Upper lobe of right lung (tissue), 1 donor: ENCODE measurements at places on chromosomes 5 and 9.

- DNase-seq: no peak
These were observed 315.0 kb upstream of the TLE4 start for GRCh38 chr9:79256691-79257213.

DNA sequence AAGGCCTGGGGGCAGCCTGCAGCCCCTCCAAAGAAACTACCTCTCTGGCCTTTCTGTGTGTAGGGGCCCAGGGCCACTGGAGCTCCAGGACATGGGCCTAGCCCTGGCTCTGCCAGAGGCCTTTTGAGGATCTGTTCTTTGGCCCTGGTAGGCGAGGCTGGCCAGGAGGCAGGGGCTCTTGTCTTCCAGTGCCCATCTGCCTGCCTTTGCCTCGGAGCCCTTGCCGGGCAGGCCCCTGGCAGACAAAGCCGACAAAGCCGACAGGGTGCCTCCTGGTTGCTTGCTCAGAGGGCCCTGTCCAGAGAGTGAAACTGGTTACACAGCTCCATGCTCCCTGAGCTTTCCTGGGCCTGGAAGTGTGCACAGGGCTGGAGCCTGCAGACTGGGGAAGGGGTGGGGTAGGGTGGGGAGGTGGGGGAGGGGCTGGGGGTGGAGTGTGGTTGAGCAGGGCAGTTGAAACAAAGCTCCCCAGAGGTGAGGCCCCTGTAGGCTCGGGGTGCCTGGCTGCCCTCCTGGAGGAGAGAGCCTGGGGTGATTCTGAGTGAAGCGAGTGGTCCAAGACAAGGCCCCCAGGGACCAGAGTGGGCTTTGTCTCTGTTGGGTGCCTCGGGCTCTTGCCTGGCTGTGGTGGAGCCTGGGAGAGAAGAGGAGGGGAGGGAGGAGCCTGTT, 29.3 kb downstream of the PTPA start:
- DNase-seq: peak; percentile 73

- DNase-seq: no peak
These were observed 178.7 kb downstream of the PPP2R2B start for GRCh38 chr5:146699664-146700418.

DNA sequence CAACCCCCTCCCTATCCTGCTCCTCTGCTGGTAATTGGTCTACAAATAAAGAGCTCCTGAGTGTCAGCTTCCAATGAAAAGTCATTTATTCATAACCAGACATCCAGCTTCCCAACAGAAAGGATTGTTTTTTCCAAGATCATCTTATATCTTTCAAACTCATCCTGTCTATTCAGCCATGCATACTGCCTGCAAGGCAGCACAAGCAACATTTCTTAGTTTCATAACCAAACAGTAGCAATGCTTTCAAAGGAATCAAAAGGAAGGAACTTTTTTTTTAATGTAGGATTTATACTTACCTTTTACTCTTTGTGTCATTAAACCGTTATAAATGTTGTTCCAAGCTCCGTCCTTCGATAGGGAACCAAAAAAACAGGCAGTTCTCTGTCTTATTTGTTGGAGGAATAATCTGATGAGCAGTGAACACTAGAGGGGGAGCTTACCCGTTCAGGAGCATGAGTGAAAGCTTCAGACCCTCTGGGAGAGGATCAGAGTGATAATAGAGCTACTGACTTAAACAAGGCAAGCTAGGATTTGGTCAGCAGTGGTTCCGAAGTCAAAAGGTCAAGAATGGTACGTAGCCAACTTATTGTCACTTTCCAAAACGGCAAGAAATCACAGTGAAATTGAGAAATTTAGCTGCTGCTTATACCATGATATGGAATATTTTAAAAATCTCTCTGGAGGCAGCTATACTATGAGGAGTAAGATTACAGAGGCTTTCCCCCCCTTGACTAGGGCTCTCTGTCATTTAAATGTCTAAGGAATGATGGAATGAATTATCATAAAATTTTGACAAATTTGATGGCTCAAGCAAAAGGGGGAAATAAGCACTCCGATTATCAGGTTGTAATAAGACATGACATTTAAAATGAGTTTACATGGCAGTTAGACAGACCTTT, 892.9 kb downstream of the NR2F1-AS1 start:
- no peak for DNase-seq

DNA sequence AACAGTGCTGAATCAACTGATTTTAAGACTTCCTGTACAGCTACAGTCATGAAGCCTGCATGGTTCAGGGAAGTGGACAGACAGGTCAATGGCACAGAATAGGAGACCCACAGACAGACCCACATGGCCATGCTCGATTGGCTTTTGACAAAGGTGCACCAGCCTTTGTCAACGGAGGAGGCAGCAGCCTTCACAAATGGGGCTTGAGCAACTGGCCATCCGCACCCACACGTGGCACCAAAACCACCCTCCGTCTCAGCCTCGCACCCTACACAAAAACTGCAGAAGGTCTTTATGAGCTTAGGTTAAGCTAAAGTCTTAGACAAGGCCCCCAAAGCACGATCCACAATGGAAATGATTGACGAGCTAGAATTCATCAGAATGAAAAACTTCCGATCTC, 59.5 kb upstream of the UBAC1 start:
- no peak for DNase-seq

- DNase-seq: no peak
These were observed 235.3 kb downstream of the GABRB2 start for GRCh38 chr5:161311146-161311708.

DNA sequence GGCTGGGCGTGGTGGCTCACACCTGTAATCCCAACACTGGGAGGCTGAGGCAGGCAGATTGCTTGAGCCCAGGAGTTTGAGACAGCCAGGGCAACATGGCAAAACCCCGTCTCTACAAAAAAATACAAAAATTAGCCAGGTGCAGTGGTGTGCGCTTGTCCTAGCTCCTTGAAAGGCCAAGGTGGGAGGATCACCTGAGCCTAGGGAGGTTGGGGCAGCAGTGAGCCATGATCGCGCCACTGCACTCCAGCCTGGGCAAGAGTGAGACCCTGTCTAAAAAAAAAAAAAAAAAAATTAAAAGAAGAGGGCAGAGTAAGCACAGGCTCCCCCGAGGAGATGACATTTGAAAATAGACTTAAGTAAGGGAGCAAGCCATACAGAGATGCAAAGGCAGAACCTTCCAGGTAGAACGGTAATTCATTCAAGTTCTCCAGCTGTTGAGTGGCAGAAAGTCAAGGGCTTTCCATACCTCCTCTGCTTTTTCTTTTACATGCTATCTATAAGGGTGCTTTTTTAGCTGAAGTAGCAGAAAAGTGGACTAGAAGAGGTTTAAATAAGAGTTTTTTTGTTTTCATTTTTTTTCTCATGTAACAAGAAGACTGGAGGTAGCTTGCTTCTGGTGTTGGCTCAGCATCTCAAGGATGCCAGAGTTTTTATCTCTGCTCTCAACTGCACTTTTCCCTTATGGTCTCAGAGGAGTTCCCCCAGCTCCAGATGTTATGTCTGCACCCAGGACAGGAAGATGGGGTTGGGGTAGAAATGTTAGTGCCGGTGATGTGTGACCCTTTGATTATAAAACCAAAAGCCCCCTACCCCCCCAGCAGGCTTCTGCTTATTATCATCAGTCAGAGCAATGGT, 40.8 kb downstream of the ERGIC1 start:
- DNase-seq: no peak

DNA sequence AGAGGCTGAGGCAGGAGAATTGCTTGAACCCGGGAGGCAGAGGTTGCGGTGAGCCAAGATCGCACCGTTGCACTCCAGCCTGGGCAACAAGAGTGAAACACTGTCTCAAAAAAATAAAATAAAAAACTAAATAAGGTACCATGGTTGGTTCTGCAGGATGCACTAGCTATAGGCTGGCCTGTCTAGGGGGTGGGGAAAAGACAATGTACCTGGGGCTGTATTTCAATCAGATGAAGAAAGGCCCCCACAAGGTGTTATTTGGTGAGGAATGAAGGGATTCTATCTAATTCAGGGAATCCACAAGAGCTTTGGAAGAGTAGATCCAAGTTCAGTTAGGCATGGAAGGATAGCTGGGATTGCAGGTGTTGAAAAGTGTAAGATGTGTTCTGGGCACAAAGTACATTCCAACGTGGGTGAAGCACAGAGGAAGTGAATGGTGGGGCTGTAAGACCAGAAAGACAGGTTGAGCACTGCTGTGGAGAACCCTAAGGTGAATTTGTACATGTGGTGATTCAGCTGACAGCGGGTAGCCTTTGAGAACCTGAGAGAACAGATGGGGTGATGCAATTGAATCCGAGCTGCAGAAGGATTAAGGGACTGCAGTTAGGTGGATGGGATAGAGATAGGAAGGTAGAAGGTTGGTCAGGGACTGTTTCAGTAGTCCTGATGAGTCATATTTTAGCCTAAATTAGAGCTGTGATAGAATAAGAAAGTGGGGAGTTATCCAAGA, 71.8 kb downstream of the CAST start:
- DNase-seq: no peak

- no peak for DNase-seq
These were observed 92.3 kb downstream of the ANKRD33B start for GRCh38 chr5:10655972-10656830.

DNA sequence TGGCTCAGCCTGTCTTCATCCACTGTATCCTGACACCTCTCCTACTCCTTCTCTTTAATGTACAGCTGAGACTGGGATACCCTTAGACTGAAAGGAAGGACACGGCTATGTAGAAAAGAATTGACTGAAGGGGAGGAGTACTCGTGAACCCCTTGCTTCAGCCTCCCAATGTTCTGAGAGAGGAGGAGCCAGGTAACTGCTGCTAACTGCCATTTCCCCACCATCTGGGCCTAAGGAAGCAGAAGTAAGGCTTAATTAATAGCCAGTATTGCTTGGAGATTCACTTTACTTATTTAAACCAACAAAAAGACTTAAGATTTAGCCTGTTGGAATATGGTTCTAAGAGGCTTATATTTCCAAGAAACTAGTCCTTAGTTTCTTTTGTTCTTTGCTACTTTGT, 18.8 kb upstream of the RGS3 start:
- DNase-seq: no peak

DNA sequence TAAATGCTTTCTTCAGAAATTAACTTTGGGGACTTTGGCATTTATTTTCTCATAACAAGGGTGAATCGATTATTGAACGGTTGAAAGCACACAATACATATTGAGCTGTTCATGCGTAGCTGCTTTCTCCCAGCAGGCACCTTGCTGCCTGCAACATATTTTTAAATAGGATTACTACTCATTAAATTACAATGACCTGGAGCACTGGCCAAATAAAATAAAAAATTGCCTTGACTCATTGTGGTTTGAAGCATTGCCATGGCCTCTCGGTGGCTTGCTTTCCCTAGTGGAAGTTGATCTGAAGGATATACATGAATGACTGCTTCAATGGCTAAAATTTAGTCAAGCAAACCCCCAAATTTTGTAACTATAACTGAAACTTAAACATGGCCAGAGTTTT, 181.6 kb upstream of the NUDT12 start:
- no peak for DNase-seq

- no peak for DNase-seq
These were observed 45.1 kb upstream of the PJA2 start for GRCh38 chr5:109454731-109455505.

- no peak for DNase-seq
These were observed 43.4 kb upstream of the TNFAIP8 start for GRCh38 chr5:119312403-119312802.

DNA sequence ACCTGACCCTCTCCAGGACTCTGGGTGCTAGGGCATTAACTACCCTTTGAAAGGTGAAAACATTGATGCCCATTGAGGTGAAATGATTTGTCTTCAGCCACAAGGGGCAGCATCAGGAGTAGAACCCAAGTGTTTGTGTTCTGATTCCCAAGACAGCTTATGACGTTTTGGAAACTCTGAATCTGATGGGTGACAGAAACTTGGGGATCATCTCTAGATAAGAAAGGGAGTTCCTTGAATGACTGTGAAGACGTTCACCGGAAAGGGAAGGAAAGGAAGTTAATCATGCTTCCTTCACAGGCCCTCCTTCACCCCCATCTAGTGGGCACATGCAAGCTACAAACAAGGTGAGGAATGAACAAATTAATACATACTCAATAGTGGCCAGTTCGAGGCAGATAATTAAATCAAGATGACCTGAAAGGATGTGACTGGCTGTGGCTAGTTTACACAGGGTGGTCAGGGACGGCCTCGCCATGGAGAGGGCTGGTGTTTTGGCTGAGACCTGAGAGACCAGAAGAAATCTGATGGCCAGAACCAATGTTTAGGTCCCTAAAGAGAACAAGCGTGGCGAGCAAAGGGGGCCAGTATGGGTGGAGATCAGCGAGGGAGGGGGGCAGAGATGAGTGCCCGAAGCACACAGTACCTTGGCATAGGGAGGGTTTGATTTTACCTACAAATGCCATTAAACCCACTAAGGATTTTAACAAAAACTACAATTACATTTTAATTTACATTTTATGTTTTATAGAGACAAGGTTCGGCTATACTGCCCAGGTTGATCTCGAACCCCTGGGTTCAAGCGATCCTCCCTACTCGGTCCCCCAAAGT, 937 bp upstream of the SLC26A2 start:
- no peak for DNase-seq

GRCh38 chr5:159781626-159782157, 134.6 kb upstream of the ADRA1B start:
- no peak for DNase-seq

DNA sequence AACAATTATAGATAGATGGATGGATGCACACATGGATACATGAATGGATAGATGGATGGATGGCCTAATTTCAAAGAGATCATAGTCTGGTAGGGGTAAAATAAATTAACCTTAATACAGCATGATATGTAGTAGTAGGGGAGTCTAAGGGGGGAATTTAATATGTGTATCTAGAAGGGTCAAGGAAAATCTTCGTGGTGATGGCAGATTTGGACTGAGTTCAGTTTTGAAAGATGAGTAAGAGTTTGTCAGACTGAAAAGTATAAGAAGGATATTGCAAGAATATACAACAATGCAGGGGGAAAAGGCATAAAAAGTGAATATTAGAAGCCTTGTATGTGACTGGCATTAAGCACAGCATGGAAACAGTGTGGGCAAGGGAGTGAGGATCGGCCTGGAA, 98.7 kb downstream of the ZNF462 start:
- DNase-seq: no peak

- DNase-seq: no peak
These were observed 9.9 kb downstream of the TMEM232 start for GRCh38 chr5:110716247-110717245.

- no peak for DNase-seq
These were observed 63.2 kb upstream of the FSTL4 start for GRCh38 chr5:133675376-133676154.

DNA sequence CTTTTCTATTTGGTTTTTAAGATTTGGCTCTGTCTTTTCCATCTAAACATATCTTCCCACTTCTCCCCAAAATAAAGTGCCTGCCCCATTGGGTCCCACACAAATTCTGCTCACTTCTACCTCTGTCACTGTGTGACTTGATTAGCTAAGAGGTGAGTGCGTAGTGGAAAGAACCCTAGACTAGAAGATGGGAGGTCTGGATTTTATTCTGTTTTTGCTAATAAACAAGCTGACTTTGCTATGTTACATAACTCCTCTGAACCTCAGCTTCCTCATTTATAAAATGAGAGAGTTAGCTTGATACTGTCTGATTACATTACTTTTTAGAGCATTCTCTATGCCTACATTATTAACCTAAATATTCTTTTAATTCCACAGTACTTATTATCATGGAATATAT, 51.3 kb upstream of the PTGER4 start:
- no peak for DNase-seq

- DNase-seq: no peak
These were observed 34.7 kb upstream of the SLC9A3 start for GRCh38 chr5:558871-559503.

- no peak for DNase-seq
These were observed 133.9 kb downstream of the MUSK start for GRCh38 chr9:110802416-110803035.
